ENCODE measurements at places on chromosomes 3 and 15.

- no peak overlapping the region for H3K27ac ChIP-seq
- H3K27me3 ChIP-seq, result peaks cover 21% of the 10 kb centered on the region
- no peaks in the 10 kb centered on the region for H3K36me3 ChIP-seq
- no peak overlapping the region for H3K4me3 ChIP-seq
- no peaks in the 10 kb centered on the region for H3K4me1 ChIP-seq
Measured at GRCh38 chr3:12046406-12046805, 42.2 kb downstream of the SYN2 start.

GRCh38 chr15:65991721-65992483 lies 122.6 kb downstream of the RAB11A start:
- no peak overlapping the region for H3K4me3 ChIP-seq
- no peak overlapping the region for H3K27ac ChIP-seq
- no peaks in the 10 kb centered on the region for H3K36me3 ChIP-seq

GRCh38 chr3:120909602-120909878 lies 1.5 kb downstream of the STXBP5L start:
- H3K4me1 ChIP-seq, result peaks cover 8% of the 10 kb centered on the region
- H3K36me3 ChIP-seq, result no peaks in the 10 kb centered on the region

GRCh38 chr15:25133804-25134203 lies 179.0 kb downstream of the SNRPN start:
- no peak overlapping the region for H3K4me3 ChIP-seq
- DNase-seq, result no peak
- H3K36me3 ChIP-seq, result no peaks in the 10 kb centered on the region
- H3K27ac ChIP-seq, result no peak overlapping the region
- no peaks in the 10 kb centered on the region for H3K4me1 ChIP-seq

DNA sequence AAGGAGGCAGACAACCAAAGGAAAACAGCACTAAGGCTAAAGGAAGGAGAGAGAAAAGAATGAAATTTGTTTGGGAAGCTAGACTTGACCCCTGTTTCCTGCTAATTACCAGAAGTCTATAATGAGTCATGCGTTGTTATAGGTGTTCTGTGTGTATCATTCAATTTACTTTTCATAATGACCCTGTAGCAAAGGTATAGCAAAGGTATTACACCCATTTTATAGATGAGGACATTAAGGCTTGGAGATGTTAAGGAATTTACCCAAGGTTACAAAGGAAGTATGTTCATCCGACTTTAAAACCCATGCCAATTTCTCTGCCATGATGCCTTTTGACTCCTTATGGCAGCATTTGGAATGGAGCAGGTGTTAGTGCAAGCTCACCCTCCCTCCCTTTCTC lies 54.9 kb downstream of the RAP2B start:
- no peak overlapping the region for H3K27ac ChIP-seq
- DNase-seq, result no peak
- no peak overlapping the region for H3K4me3 ChIP-seq
- H3K4me1 ChIP-seq, result no peaks in the 10 kb centered on the region

DNA sequence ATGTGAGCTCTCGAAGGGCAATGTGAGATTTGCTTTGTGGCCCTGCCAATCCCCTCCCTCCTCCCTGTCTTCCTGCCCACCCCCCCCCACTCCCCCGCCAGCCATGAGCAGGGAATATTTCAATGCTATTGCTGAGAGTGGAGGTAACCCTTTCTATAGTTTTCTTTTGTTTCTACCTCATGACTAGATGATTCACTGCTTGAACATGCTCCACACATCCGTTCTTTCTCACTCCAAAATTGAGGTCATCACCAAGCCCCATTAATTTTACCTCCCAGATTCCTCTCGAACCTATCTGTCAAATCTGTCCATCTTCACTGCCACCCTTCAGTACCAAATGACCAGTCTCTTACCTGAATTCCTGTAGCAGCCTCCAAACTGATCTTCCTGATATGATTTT lies 12.2 kb downstream of the ZNF774 start:
- DNase-seq, result no peak
- no peak overlapping the region for H3K4me3 ChIP-seq
- peak overlapping the region; percentile 3 for H3K27ac ChIP-seq
- H3K36me3 ChIP-seq, result no peaks in the 10 kb centered on the region
- H3K4me1 ChIP-seq, result peaks cover 4% of the 10 kb centered on the region

GRCh38 chr3:114394551-114394950 lies 100.7 kb downstream of the TIGIT start:
- no peaks in the 10 kb centered on the region for H3K4me1 ChIP-seq
- no peaks in the 10 kb centered on the region for H3K27me3 ChIP-seq
- H3K36me3 ChIP-seq, result no peaks in the 10 kb centered on the region
- H3K4me3 ChIP-seq, result no peak overlapping the region
- no peak overlapping the region for H3K27ac ChIP-seq

- H3K27me3 ChIP-seq, result no peaks in the 10 kb centered on the region
- no peak overlapping the region for H3K27ac ChIP-seq
- DNase-seq, result peak; percentile 19
Measured at GRCh38 chr3:2526926-2527325, 428.3 kb downstream of the CNTN4 start.

DNA sequence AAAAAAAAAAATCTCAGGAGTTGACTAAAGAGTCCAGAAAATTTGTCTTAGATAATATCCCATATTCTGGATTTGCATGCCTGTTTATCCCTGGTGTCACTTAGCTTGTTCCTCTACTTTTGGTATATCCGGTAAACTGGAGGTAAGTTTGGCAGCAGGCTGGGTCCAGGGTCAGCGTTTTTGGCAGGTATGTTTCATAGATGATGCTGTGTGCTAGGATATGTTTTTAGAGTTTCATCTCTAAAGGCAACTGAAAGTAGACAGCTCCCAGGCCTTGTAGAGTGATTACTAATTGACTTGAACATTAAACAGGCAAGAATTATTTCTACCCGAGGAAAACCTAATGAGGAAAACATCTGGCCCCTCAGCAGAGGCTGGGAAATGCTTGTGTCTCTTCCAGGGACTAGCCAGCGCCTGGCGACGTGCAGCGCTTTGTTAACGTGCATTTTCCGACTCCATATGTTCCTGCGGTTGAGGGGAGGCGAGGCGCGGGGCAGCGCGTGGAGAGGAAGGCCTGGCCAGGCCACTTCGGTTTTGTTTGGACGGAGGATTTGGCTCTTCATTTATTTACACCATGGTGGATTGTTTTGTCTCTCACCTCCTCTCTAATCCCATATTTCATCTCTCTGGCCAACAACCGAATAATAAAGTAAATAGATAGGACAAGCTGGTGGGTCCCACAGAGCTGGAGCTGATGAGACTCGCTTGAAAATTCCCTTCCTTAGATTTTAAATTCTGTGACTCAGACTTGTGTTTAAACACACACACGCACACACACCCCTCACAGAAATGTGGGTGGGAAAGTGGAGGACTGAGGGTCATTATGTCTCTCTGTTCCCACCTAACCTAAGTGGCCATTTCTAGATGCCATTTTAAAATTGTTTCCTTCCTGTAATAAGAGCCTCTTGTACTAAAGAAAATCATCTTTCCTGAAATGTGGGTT lies 65.3 kb downstream of the ASB7 start:
- DNase-seq, result peak; percentile 33
- no peak overlapping the region for H3K4me3 ChIP-seq
- no peaks in the 10 kb centered on the region for H3K27me3 ChIP-seq
- H3K27ac ChIP-seq, result peak overlapping the region; percentile 85

GRCh38 chr15:59473226-59473625 lies 35.2 kb downstream of the FAM81A start:
- no peak overlapping the region for H3K27ac ChIP-seq
- H3K27me3 ChIP-seq, result no peaks in the 10 kb centered on the region
- no peak overlapping the region for H3K4me3 ChIP-seq
- DNase-seq, result no peak

DNA sequence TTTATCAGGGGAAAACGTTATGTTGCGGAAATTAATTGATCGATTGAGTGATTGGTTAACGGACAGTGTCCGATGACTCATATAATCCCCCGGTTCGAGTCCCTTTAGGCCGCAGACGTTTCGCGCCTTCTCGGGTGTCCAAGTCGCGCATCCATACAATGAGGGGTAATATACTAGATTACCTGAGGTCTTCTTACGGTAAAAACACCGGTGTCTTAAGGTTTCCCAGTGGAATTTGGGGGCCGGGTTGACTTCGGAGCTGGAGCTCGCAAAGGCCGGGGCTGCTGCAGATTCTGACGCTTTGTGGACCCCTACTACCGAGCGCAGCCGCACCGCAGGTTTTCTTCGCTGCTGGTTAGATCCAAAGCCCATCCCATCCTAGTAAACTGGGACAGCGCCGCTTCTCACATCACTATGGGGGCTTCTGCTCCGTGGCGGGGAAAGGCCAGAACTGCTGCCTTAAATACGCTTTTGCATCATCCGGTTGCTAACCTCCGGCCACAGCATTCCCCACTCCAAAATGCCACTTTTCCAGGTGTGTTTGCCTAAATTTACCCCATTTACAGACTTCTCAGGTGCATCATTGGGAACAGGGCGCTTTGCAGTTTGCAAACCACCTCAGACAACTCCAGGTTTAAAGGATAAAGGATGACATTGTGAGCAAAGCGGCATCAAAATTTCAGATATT lies 858 bp upstream of the SACM1L start:
- H3K27ac ChIP-seq, result peak overlapping the region; percentile 33
- DNase-seq, result peak; percentile 61
- H3K4me3 ChIP-seq, result peak overlapping the region; percentile 16
- no peaks in the 10 kb centered on the region for H3K36me3 ChIP-seq
